ENCODE measurements at places on chromosomes 3 and 15. TPM values are rescaled to one million over a fixed set of nuclear protein-coding genes. Genes with fewer than 3 reads are reported as not detected.

DNA sequence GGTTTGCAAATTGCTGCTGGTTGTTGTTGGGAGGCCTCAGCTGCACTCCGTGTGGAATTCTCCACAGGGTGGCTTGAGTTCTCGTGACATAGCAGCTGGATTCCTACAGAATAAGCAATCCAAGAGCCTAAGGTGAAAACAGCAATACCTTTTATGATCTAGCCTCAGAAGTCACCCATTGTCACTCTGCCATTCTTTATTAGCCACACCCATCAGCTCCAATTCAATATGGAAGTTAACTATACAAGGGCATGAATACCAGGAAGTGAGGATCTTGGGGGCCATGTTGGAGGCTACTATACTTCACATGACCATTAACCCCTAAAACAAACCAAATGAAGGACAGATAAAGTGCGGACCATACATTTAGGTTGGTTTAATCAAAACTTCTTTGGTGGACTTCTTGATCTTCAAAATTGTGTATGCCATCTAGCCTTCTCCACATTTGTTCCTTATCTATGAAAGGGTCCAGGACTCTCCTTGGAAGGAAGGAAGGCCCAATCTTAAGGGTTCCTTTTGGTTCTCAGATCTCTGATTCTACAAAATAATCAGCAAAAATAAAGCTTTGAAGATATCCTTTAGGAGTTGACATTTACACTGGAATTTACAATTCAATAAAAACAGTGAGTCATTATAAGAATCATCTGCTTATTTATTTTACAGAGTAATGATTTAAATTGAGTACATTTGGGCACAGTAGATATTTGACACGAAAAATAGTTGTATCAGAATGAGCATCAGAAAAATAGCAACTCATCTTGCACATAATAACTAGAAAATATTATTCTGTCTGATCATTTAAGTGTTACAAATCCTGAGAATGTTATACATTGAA is 21.5 kb downstream of the CIAO2A start:
- no peak for DNase-seq

DNA sequence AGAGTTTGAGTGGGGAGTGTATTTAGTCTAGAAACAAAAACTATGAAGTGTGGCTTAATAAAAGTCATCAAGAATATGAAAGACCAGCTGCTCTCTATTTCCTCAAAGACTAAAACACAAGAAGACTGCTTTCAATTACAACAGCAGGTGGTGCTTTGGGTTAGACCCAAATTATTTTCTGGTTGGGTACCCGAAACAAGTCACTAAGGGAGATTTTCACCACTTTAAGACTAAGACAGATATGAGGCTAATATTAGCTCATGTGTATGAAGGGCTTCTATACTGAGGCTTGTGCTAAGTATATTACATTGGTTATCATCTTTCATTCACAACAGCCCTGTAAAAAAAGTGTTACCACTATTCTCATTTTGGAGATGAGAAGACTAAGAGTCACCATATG is 43.1 kb downstream of the COL8A1 start:
- no peak for DNase-seq

GRCh38 chr15:94305133-94305532 is 73.8 kb downstream of the MCTP2 start:
- no peak for DNase-seq

DNA sequence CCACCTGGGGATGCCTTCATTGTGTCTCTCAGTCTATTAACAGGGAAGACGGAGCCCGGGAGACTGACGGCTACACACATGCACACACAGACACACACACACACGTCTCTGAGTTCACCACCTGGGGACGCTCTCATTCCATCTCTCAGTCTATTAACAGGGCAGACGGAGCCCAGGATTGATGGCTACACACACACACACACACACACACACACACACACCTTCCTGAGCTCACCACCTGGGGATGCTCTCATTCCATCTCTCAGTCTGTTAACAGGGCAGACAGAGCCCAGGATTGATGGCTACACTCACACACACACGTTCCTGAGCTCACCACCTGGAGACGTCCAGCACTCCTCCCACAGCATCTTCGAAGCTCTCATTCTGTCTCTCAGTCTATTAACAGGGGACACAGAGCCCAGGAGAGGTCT is 143.9 kb downstream of the OR4M2 start:
- DNase-seq = no peak

GRCh38 chr15:70101459-70102113 is 3.9 kb upstream of the TLE3 start:
- no peak for DNase-seq

GRCh38 chr15:74565381-74566085 is 24.5 kb downstream of the ARID3B start:
- DNase-seq = no peak

- DNase-seq = no peak
Observed at GRCh38 chr3:42505128-42505848, 2.8 kb downstream of the VIPR1 start.

DNA sequence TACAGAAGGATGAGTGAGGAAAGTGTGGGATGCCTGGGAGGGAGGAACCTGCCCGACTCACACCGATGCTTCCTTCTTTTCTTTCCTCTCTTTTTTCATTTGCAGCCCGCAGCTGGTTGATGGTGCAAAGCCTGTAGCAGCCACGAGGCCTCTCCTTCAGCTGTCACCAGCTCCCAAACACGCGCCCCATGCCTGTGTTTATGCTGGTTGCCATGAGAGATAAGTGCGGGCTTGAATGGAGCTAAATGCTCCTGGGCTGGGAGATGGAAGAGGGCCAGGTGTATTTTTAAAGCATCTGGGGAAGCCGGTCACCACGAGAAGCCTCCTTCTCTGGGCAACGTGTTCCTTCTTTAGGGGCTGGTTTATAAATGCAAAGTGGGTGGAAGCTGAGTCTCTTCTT is 9.3 kb downstream of the COLQ start:
- DNase-seq = no peak

DNA sequence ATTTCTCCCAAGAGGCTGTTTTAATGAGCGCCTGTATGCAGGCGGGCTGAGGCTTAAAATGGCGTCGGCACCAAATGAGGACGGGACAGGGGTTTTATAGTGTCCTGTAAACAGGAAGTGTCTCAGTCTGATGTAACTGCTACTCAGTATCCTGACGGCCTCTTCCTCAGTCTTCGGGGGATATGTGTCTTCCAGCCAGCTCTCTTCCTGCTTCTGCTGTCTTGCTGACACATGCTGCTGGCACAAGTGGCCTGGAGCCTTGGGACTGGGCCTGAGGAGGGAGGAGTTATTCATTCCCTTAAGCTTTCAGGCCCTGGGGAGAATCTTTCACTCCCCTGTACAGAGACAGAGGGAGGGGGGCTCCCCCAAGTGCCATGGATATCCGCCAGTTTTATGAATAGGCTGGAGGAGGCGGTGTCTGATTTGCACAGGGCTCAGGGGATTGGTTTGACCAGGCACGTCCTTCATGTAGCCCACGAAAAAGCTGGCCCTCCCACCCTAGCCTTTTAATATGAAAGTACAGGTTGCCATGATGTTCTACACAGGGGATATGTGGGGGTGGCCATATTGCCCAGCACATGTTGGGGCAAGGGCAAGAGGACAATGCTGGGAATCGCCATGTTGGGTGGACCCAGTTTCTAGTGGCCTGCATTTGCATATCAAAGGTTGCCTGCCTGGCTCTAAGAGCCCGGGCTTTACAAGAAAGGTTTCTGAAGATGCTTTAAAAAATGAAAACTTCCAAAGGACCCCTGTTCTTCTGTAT is 19.9 kb downstream of the NDUFB4 start:
- DNase-seq = peak; percentile 64

DNA sequence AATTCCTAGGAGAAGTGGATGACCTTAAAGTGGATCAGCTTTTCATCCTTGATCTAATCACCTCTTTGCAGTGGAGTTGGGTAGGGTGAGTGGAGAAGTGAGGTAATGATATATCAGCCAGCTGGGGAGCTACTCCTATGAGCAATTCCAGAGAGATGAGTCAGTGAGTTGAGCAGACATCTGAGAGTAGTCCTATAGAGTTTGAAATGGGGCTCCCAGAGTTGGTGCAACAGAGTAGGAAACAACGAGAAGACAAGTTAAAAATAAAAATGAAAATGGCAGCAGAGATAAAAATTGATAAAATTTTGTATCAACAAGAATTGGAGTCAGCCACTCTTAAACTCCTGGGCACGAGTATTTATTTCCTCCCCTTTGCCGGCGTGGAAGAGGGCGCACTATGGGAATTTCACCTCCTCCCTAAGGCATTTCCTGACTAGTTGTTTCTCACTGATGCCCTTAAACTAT is 150.8 kb upstream of the DPH6 start:
- no peak for DNase-seq

Gene ZIC1
- polyA plus RNA-seq = 19.5 TPM

Gene GP9
- polyA plus RNA-seq = not detected

Gene GABRR3
- not detected for polyA plus RNA-seq

Gene ZMYND10
- polyA plus RNA-seq = 1.3 TPM

Gene ECE2
- polyA plus RNA-seq = not detected

Gene CCDC54
- not detected for polyA plus RNA-seq

Gene SLC9A9
- 2.9 TPM for polyA plus RNA-seq

Gene TNIK
- 2.1 TPM for polyA plus RNA-seq

Gene WNT7A
- not detected for polyA plus RNA-seq

Gene SLC2A2
- polyA plus RNA-seq = not detected

Gene BCL2A1
- not detected for polyA plus RNA-seq

Gene TF
- polyA plus RNA-seq = 0.15 TPM

Data from BJ (cell line).